Left lung (tissue), 14 donors: ENCODE measurements at places on chromosomes 2 and 18. TPM values are rescaled to one million over a fixed set of nuclear protein-coding genes. Genes with fewer than 3 reads are reported as not detected.

Gene SGPP2
- polyA plus RNA-seq, result 3.0 TPM

DNA sequence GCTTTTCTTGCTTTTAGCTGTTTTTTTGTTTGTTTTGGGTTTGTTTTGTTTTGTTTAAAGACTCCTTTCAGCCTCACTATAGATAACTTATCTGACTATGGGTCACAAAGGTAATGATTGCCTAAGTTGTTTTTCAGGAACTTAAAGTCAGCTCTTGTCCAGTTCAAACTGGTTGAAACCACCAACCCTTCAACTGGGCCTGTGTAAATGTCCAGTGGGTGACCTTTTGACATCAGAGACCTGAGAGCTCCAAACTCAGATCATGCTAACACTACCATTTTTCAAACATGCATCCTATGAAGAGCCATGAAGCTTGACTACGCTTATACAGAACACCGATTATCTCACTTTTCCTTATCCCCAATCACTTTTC, 144.6 kb upstream of the RMP24 start:
- DNase-seq, result no peak

- DNase-seq, result no peak
These were observed 196.9 kb upstream of the RAB6C start for GRCh38 chr2:129782633-129782990.

Gene NGEF
- polyA plus RNA-seq, result 1.3 TPM

Gene CCBE1
- polyA plus RNA-seq, result 77.2 TPM

GRCh38 chr2:236545814-236546480, 23.7 kb upstream of the ACKR3 start:
- DNase-seq, result peak; percentile 71

- no peak for DNase-seq
These were observed 146.6 kb upstream of the NCK2 start for GRCh38 chr2:105597806-105598803.

DNA sequence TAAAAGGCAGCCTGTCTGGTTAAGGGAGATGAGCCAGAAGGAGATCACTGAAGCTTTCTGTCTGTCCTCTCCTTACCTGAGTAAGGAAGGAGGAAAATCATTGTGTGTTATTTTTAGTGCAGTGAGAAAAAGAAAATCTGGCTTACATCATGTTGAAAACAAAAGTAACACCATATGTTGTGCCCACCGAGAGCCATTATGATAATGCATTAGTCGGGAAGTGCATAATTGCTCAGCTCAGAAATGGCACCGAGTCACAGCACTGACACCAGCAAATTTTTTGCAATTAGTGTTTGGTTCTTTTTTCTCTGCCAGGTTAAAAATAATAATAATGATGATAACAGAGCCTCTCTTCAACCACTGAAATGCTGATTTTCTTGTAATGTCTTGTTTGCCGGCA, 46.6 kb downstream of the HNMT start:
- DNase-seq, result no peak

GRCh38 chr2:1884933-1885580, 140.7 kb upstream of the PXDN start:
- DNase-seq, result no peak

DNA sequence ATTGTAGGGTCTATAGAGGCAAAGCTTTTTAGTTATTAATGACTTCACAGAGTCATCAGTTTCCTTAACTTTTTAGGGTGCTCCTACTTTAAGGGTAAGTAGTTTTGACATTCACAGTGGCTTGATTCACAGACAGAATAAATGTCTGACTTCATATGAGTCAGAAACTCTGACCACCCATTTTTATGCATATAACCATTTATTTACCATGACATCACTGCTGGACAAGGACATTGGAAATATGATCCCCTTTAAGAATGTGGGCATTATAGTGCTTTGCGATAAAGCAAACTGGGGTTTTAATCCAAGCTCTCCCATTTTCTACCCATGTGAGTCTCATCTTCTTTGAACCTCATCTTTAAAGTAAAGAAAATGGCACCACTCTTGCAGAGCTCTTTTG, 162.0 kb upstream of the MC4R start:
- DNase-seq, result no peak

DNA sequence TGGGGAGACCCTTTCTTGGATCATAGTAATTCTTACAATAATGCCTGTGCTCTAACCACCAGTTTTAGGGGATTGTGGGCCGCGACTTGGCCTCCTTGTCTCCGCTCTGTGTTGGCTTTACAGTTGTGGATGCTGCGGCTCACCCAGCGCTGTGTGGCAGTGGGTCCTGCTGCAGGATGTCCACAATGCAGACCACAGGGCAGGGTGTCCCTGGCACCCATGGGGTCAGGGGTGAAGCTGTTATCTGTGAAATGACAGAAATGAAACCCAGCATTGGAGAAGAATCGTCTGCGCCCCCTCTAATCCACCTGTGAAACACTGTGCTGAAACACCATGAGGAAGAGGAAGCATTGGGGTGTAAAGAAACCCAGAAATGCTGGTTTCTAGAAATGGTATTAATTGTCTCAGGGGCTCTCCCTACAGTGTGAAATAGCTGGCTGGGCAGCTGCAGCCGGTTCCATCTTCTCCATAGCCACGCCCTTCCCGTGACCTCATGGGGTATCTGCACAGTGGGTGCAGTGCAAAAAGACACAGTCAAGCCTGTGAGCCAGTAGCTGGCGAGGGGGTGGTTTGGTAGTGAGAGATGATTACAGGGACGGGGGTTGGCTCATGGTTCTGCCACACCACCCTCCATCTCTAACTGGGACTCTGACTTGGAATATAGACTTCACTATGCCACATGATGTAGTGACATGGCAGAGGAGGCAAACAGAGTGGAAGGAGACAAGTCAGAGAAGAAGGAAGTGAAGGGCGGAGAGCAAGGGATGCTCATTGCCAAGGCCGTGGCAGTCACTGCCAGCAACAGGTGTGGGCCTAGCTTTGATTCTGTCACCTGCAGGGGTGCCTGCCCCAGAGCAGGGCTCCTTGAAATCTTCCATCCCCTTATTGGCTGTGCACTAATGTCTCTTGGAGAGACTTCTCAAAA, 16.2 kb downstream of the INPP4A start:
- no peak for DNase-seq

- no peak for DNase-seq
These were observed 53.8 kb downstream of the GRB14 start for GRCh38 chr2:164567335-164567989.
